ENCODE measurements at places on chromosomes 3 and 15.

DNA sequence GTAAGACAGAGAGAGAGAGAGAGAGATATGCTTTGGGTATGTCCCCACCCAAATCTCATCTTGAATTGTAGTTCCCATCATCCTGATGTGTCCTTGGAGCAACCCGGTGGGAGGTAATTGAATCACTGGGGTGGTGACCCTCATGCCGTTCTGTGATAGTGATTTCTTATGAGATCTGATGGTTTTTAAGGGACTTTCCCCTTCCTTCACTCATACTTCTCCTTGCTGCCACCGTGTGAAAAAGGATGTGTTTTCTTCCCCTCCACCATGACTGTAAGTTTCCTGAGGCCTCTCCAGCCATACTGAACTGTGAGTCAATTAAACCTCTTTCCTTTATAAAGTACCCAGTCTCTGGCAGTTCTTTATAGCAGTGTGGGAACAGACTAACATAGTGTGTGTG is 60.3 kb downstream of the EOMES start:
- no peak for DNase-seq

DNA sequence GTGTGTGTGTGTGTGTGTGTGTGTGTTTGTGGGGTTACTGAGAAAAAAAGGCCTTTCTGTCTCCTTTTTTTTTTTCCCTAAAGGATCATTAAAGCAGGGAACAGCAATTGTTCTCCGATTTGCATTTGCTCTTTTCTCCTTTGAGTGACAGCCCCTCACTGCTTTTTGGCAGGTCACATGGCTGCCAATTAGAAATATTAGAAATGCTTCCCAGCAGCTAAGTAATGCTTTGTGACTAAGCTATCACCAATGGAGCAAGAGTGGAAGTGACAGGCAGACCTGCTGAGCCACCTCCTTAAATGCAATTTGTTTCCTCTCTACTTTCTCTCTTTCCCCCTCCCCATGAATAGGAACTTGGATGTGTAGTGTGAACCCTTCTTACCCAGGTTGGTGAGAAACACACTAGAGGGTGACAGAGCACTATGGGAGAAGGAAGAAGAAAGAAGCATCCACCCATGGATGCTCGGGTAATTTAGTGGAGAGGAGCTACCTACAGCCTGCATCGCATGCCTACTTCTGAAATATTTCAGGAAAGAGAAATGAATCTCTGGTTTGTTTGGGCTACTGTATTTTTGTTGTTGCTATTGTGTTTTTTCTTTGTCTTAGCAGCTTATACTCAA is 165.2 kb upstream of the PDZRN3 start:
- no peak for DNase-seq

DNA sequence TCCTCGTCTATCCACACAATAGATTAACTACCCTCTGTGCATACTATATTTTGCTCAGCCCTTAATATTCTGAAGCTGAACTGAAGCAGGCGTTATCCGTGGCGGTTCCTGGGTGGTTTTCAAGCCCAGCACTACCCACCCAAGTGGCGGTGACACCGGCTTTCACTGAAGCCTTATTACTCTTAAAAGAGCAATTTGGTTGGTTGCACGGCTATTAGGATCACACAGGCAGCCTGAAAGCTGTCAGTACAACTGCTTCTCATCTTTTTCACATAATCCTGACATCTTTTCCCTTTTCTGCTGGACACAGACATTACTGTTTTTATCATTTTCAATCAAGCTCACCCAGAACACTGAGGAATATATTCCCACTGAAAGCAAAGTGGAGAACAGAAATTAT is 525.3 kb upstream of the ZNF717 start:
- DNase-seq = no peak

GRCh38 chr3:188863999-188864406 is 307.8 kb upstream of the TPRG1 start:
- DNase-seq = no peak

DNA sequence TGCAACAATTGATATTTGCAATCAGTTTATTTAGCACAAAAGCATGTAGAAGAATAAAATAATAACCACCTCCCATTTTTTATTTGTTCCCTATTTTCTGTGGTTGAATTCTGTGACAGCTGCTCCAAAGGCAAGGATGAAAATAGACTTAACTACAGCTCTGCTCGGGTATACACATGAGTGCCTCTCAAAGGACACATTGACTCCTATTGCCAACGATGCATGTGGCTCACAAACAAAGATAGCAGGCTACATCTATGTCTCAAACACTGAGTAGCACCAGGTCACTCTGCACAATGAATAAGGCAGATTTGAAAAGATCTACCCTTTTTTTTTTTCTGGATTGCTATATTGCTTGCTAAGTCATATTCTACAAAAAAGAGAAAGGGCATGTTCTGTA is 612.9 kb downstream of the ROBO1 start:
- no peak for DNase-seq

DNA sequence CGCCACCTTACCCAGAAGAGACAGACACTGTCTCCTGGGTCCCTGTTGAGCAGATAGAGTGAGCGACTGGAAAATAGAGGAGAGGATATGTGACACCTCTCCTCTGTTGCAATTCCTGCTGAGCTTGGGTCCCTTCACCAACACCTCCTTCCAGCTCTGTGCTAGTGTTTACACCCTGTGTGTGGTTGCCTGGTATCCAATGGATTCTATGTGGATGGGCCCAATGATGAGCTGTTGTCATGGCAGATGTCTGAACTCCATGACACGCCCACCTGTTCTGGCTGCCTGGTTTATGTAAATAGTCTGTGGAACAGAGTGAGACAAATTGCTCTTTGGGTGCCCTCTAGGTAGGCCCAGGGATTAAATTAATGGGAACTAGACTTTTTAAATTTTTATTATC is 23.7 kb downstream of the RBM5 start:
- no peak for DNase-seq

DNA sequence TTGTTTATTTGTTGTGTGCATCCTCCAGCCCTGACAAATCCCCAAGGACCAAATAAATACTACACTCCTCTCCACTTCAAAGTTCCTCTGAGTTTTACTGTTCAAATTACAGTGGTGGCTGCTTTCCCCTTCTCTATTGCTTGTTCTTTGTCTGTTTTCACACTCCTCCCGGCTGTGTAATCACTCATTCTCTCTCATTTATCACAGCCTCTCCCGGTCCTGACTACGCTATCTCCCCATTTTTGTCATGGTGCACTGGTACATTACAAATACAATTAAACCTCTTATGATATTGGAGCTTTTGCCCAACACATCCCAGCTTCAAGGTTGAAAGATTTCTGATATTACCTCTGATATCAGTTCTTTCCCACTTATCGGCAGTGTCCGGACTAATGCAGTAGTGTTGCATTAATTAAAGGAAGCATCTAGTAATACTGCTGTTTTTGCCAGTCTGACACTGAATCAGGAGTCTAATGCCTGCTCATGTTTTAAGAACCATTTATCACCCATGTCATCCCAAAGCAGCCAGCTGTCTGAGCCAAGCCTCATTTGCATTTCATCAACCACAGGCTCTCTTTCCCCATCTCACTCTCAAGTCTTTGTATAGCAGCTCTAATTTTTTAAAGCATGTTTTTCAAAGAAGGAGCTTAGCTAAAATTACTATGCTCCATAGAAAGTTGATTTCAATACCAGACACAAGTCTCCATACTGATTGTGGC is 740.5 kb downstream of the ROBO2 start:
- DNase-seq = no peak

DNA sequence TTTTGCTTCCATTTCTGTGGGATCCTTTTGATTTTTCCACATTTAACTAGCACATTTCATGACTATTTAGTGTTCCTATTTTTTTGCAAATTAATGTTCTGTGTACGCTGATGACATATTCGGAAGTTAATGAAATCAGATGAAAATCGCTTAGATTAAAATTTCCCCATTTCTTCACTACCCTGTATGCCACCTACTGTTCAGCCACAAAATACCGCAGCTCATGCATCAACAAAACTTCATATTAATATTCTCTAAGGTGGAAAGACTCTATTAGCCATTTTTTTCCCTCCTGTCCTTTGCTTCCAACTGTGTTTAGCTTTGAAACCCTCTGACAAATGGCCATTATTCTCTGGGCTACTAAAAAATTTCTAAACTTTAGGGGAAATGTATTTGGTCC is 300.6 kb downstream of the MECOM start:
- DNase-seq = no peak

DNA sequence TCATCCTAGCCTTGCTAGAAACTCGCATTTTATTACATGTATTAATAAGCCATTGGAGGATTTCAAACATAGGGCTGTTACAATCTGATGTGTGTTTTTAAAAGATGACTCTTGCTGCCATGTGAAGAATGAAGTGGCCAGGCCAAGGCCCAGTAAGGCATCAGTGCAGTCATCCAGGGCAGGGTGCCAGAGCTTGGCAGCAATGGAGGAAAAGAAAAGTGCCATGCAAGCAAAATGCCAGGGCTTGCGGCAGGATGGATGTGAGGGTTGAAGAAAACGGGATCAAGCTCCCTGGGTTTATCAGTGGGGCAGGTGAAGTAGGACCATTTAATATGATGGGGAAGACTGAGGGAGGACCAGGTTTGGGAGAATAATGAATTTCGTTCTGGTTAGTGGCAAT is 183.6 kb downstream of the MINAR1 start:
- no peak for DNase-seq

- DNase-seq = no peak
Observed at GRCh38 chr3:166444336-166444735, 607.1 kb upstream of the BCHE start.

DNA sequence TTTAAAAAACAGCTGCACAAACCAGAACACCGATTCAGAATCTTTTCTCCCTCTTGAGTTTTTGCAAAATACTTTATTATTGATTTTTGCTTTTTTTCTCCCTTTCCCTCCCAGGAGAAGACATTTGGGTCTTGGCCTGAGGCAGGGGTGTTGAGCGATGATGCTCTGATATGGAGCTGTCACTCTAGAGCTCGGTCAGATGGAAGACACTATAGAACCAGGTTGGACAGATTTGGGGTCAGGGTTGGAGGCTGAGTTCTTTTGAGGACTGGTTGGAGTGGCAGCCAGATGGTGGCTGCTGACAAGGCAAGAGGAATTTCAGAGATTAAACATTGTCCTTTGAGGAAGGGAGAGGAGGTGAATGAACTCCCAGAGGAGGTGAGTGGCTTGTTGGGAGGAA is 16.9 kb downstream of the CDAN1 start:
- no peak for DNase-seq

DNA sequence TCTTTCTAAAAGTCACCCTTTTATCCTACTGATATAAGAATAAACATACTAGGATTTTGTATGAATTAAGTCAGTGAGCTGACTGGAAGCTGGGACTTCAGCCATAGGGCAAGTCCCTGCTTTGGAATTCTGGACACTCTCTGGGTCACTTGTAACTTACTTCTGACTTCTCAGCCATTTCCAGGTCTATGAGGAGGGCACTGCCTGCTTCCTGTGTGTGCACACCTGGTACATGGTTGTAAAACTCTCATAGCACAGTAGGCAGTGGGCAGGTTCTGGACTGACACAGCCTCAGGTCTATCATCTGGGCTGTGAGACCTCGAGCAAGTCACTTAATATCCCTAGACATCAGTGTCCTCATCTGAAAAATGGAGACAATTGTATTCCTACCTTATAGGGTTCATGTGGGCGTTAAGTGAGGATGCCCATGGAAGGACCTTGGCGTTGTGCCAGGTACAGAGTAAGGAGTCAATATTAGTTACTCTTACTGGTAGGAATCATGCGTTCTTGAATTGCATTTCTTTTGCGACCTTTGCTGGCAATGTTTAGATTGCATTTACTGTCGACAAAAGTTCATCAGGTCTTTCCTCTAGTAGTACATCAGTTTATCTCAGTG is 27.5 kb upstream of the TGM5 start:
- no peak for DNase-seq

DNA sequence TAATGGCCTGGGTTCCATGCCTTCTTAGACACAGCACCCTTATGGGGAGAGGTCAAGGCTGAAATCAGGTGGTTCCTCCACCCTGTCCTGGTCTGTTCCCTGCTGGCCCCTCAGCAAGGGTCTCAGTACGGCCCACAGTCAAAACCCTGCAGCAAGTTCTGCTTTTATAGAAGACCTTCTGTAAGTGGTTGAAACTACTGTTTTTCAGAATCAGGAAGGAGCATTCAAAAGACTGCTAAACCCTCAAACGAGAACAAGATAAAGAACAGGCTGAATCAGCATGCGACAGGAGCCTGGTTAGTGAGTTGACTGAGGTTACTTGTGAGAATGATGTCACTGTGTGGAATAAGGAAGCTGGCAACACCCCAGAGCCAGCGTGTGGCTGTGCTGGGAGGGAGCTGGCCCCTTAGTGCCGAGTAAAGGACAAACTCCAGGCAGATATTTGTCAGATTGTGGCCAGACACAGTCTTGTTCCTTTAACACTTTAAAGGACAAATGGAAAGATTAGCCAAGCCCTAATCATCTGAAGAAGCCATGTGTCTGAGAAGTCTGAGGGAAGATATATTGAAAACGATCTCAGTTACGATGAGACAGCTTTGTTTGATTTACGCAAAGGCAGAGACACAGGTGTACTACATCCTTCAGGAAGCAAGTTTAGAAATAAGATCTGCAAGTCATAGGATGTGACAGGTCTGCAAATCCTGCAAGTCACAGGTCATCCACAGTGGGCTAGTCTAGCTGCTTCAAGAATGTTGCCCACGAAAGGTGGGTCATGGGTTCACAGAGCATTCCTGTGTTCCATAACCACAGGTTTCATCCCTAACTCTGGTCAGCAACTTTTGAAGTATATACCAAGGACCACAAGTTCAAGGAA is 54.0 kb downstream of the B3GNT5 start:
- DNase-seq = peak; percentile 10

GRCh38 chr15:75508840-75509532 is 57.5 kb upstream of the SIN3A start:
- DNase-seq = no peak

- DNase-seq = no peak
Observed at GRCh38 chr3:100730524-100730923, 21.2 kb downstream of the TFG start.

DNA sequence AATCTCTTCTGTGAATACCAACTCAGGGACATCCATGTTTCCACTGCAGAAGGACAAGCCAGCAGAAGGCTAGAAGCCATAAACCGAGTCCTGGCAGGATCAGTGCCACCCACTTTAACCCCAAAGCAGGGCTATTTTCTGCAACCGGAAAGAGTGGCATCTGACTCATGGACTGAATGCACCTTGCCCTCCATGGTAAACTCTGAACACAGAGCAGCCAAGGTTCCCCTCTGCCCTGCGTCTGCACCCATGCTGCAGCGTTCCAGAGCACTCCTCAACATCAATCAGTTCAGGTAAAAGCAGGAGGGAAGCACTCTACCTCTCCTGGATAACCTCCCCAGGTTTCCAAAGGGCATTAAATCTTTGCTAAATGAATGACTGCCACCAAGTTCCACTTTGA is 801 bp upstream of the NGRN start:
- DNase-seq = no peak

GRCh38 chr15:65058394-65059368 is 9.1 kb downstream of the RASL12 start:
- no peak for DNase-seq

GRCh38 chr3:42762046-42762724 is 10.9 kb downstream of the CCDC13 start:
- DNase-seq = no peak

DNA sequence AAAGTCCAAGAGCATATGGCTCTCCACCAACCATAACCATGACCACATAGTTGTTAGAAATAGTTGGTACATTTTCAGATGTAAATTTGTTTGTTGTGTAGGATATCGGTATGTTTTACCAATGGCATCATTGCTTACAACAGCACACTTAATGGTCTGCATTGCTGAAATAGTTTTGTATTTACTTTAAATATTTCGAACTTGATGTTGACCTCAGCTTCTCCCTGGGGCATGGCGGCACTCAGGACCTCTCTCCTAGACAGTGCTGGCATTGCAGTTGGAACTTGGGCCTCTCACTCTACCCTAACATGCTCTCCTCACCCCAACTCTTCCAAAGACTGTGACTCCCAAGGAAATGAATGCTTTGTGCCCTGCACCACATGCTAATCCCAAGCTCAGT is 5.0 kb downstream of the SLC22A13 start:
- no peak for DNase-seq

All from stimulated activated CD8-positive, alpha-beta memory T cell treated with anti-CD3 and anti-CD28 coated beads, Interleukin-7, amount 100 ng/mL, for 1 hour (primary cell).